ENCODE measurements at places on chromosomes 4 and X. TPM values are rescaled to one million over a fixed set of nuclear protein-coding genes. Genes with fewer than 3 reads are reported as not detected.

Gene ERAS
- not detected for total RNA-seq

Gene CACNA1F
- total RNA-seq, result not detected

Gene LIMCH1
- total RNA-seq, result 72.8 TPM

Gene MEPE
- 0.07 TPM for total RNA-seq

All from M059J (cell line).